ENCODE measurements at places on chromosomes 4 and X. TPM values are rescaled to one million over a fixed set of nuclear protein-coding genes. Genes with fewer than 3 reads are reported as not detected.

DNA sequence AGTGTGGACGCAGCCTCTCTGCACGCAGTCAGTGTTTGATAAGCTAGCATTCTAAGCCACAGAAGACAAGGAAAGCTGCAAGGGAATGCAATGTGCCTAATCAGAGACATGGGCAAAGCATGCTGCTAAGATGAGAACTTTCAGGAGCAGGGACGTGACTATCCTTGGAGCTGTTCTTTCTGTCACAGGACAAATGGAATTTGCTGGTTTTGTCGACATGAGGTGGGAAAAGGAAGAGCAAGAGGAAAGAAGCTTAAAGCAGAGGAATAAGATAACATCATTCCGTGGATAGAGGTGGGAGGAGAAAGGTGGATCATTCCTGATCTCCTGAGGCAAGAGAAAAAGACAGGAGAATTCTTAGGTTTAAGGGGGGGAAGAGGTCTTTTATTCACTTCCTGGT, 33.7 kb downstream of the RBM47 start:
- DNase-seq = no peak

- DNase-seq = no peak
These were observed 2.2 kb downstream of the MAPK10 start for GRCh38 chr4:86357608-86358007.

Gene RASSF6
- polyA plus RNA-seq = 5.5 TPM

GRCh38 chr4:174317531-174317930, 33.8 kb downstream of the CEP44 start:
- DNase-seq = no peak

Gene KLHL5
- 49.0 TPM for polyA plus RNA-seq

Gene RNF150
- 27.7 TPM for polyA plus RNA-seq
